ENCODE measurements at places on chromosomes 1 and 21. TPM values are rescaled to one million over a fixed set of nuclear protein-coding genes. Genes with fewer than 3 reads are reported as not detected.

DNA sequence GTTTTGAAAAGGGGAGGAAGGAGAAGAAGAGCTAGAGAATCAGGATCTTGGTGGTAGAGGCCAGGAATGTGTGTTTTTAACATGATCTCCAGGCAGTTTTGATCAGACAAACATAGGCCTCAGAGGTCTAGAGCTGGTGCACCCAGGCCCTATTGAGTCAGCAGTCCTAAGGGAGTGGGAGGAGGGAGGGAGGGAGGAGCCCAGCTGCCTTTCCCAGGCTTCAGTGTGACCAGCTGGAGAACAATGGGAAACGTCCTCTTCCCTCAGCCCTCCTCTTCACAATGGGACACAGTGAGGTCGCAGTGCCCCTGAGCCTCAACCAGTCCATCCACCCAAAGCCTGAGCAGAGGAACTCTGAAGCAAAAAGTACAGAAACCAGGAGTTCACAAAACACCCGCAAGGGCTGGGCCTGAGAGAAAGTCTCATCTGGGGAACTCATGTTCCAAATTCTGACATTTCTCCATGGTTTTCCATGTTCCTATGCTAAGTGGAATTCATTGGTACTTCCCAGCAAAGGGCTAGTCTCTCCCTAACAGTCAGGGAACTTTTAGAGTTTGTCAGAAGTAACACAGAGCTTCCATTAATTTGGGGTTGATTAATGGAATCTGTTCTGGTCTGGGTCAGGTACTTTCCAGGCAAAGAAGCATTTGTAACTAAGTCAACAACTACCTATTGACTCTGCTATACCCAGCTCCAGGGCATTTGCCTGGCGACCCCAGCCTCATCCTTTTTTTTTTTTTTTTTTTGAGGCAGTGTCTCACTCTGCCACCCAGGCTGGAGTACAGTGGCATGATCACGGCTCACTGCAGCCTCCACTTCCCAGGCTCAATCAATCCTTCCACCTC is 37.5 kb downstream of the ELAPOR1 start:
- H3K36me3 ChIP-seq, result no peaks in the 10 kb centered on the region
- no peaks in the 10 kb centered on the region for H3K27me3 ChIP-seq
- DNase-seq, result no peak
- H3K27ac ChIP-seq, result no peak overlapping the region
- peaks cover 2% of the 10 kb centered on the region for H3K4me1 ChIP-seq
- H3K4me3 ChIP-seq, result no peak overlapping the region

- peaks cover 18% of the 10 kb centered on the region for H3K27me3 ChIP-seq
- no peak overlapping the region for H3K4me3 ChIP-seq
- H3K27ac ChIP-seq, result no peak overlapping the region
- DNase-seq, result peak; percentile 36
These were observed 401.2 kb downstream of the MATN1 start for GRCh38 chr1:30321996-30322858.

DNA sequence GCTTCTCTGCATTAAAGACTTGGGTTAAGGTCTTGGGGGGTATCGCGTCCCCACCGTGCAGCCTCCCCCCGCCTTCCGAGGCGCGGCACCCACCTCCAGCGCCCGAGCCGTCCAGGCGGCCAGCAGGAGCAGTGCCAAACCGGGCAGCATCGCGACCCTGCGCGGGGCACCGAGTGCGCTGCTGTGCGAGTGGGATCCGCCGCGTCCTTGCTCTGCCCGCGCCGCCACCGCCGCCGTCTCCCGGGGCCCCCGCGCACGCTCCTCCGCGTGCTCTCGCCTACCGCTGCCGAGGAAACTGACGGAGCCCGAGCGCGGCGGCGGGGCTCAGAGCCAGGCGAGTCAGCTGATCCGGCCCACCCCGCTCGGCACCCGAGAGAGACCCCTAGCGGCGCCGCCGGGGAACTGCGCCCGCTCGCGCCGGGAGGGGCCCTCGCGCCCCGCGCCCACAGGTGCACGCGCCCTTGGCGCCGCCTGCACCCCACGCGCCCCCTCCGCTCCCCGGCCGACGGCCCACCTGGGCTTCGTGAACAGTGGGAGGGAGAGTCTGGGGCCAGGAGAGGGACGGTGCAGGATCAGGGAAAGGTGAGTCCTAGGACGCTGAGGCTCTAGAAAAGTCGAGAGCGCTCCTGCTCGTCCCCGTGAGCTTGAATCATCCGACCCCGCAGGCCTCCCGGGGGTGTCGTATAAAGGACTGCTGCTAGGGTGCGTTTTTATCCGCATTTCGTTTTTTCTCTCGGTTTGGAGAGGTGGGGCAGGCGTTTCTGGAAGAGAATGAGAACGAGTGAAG is at the start of gene APP:
APP (minus strand) TSS at position 300 of the 787 bp plus-strand sequence; CDS start at position 150, 150 bp downstream.
- no peaks in the 10 kb centered on the region for H3K36me3 ChIP-seq
- DNase-seq, result peak; percentile 98

DNA sequence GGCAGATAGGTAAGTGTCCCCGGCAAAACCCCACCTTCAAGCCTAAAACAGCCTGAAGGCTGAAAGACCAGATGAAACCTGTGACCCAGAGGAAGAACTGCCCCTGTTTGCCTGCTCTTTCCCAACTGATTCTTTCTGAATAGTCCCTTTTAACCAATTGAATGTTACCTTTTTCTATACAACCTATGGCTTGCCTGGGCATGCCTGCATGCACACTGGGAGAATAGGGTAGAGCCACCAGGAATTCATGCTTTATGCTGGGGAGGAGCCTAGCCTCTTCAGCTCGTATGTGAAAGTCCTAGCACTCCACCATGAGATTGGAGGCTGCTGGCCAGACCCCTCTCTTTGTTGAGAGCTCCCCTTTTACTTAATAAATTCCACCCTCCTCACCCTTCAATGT is 340.0 kb downstream of the PTBP2 start:
- no peak overlapping the region for H3K4me3 ChIP-seq
- no peak for DNase-seq
- H3K4me1 ChIP-seq, result no peaks in the 10 kb centered on the region
- no peak overlapping the region for H3K27ac ChIP-seq

- H3K27me3 ChIP-seq, result no peaks in the 10 kb centered on the region
- no peak overlapping the region for H3K27ac ChIP-seq
- H3K4me1 ChIP-seq, result peaks cover 7% of the 10 kb centered on the region
- DNase-seq, result no peak
These were observed 24.6 kb upstream of the CLCA4 start for GRCh38 chr1:86522240-86522639.

DNA sequence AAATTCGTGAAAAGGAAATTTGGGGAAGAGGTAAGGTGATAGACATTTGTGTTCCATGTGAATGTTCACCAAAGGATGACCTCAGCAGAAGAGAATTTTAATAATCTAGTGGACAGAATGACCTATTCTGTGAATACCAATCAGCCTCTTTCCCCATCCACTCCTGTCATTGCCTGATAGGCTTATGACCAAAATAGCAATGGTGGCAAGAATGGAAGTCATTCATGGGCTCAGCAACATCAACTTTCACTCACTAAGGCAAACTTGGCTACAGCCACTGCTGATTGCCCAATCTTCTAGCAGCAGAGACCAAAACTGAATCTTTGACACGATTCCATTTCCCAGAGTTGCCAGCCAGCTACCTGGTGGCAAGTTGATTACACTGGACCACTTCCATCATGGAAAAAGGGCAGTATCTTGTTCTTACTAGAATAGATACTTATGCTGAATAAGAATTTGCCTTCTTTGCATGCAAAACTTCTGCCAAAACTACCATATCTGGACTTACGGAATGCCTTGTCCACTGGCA is 348.7 kb upstream of the PBX1 start:
- H3K27ac ChIP-seq, result no peak overlapping the region
- H3K27me3 ChIP-seq, result no peaks in the 10 kb centered on the region
- no peaks in the 10 kb centered on the region for H3K4me1 ChIP-seq
- no peak overlapping the region for H3K4me3 ChIP-seq
- H3K36me3 ChIP-seq, result no peaks in the 10 kb centered on the region
- no peak for DNase-seq

GRCh38 chr1:158008630-158009029 is 15.2 kb downstream of the KIRREL1 start:
- peaks cover 3% of the 10 kb centered on the region for H3K36me3 ChIP-seq
- no peak for DNase-seq
- H3K27me3 ChIP-seq, result no peaks in the 10 kb centered on the region
- peak overlapping the region; percentile 39 for H3K4me3 ChIP-seq
- peaks cover 93% of the 10 kb centered on the region for H3K4me1 ChIP-seq

DNA sequence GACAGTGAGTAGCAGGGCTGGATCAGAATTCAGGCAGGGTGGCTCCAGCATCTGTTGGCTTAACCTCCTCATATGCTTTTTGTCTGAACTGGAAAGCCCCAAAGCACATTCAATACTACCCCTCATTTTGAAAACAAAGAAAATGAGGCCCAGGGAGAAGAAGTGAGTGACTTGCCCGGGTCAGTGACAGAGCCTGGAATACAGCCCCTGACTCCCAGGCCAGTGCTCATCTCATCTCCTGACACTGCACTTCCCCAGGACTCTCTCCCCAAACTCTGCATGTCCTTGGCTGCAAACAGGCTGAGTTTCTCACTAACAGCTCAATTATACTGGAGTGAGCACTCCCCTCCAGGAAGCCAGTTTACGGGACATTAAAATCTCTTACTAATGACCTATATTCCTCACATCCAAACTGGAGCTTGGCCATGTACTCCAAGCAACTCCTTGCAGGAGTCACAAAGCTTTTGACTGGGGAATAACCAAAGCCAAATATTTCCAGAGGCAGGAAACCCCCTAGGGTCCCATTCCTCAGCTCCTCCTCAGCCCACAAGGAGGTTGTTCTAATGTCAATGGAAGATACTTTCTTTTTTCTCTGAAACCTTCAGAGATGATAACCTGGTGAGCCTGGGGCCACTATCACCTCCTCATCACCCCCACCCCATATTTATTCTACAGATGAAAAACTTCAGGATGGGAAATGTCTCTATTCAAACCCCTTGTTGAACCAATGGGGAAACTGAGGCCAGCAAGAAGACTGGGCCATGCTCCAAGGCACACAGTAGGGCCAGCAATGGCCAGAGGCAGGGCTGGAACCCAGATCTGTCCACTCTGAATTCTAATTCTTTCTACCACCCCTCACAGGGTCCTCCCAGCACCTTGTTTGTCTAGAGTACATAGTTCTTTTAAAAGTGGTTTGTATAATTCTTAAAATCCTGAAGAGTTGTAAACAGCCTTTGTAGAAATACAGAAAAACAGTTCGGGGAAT is 127.0 kb downstream of the PLPP3 start:
- H3K27me3 ChIP-seq, result no peaks in the 10 kb centered on the region
- no peak overlapping the region for H3K4me3 ChIP-seq
- H3K36me3 ChIP-seq, result no peaks in the 10 kb centered on the region
- peak overlapping the region; percentile 65 for H3K27ac ChIP-seq

DNA sequence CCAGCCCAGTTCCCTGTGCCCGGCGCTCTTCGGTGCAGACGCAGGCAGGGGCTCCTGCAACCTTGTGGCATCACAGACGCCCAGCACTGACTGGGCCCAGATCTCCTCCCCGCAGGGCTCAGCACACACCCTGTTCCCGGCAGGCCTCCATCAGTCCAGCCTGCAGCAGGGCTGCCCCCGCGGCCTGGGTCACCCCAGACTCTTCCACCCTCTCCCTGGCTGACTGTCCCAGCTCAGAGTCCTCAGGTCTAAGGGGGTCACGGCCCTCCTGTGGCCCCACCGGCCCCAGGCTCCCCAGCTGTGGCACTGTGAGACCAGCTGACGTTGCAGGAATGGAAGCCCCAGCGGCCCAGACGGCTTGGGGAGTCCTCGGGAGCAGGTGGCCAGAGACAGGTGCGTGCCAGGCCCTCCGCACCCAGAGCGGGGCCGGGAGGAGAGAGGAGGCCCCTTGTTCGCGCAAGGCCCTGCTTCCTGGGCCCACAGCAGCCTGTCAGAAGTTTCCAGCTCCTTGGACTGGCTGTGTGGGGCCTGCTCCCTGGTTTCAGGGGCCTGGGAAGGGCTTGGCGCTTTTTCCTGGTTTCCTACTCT is 4.2 kb downstream of the B3GALT6 start:
- H3K4me1 ChIP-seq, result peaks cover 19% of the 10 kb centered on the region
- peaks cover 15% of the 10 kb centered on the region for H3K36me3 ChIP-seq
- H3K27ac ChIP-seq, result no peak overlapping the region
- no peak overlapping the region for H3K4me3 ChIP-seq
- H3K27me3 ChIP-seq, result no peaks in the 10 kb centered on the region
- DNase-seq, result no peak

DNA sequence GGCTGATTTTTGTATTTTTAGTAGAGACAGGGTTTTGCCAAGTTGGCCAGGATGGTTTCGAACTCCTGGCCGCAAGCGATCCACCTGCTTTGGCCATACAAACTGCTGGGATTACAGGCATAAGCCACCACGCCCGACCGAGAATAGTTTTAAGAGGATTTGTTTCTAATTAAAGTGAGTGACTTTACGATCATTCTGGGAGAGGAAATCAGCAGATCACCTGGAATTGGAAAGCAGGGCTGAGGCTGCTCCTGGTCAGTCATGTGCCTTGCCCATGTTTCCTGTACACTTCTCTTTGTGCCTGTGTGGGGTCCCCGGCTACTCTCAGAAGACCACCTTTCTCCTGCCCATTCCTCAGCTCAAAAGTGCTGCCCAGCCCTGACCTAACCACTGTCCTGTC is 33.9 kb downstream of the ZBTB8B start:
- peaks cover 51% of the 10 kb centered on the region for H3K4me1 ChIP-seq
- H3K36me3 ChIP-seq, result no peaks in the 10 kb centered on the region
- no peak for DNase-seq

DNA sequence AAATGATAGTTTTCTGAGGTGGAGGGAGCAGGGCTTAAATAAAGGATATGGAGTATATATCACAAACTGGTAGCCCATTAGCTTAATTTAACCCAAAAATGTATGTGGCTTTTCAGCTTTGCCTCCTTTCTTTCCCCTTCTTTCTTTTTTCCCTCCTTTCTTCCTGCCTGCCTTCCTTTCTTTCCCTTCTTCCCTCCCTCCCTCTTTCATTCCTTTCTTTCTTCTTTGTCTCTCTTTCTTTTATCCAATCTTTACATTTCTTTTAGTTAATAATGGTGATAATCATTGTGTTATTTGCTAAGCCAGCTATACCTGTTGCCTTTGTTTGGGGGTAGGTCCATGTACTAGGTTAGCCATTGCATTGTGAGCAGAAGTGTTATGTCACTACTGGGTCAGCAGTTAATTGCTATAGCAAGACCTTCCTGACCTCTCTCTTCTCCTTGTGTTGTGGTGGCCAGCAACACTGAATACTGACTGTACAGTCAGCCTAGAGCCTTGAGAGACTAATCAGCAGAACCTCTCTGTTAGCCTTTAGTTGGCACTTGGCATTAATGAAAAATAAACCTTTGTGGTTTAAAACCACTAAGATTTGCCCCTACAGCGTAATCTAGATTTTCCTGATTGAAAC is 5.1 kb downstream of the GORAB start:
- peaks cover 1% of the 10 kb centered on the region for H3K4me1 ChIP-seq
- DNase-seq, result no peak
- H3K4me3 ChIP-seq, result no peak overlapping the region
- peaks cover 28% of the 10 kb centered on the region for H3K36me3 ChIP-seq
- H3K27me3 ChIP-seq, result no peaks in the 10 kb centered on the region

ATP6V1G3 gene
- not detected for total RNA-seq

TRPM2 gene
- 0.09 TPM for total RNA-seq

F13B gene
- not detected for total RNA-seq

PEAR1 gene
- total RNA-seq, result 16.1 TPM

CRNN gene
- not detected for total RNA-seq

ANKRD34A gene
- 0.86 TPM for total RNA-seq

NPL gene
- total RNA-seq, result 4.9 TPM

CD101 gene
- 4.1 TPM for total RNA-seq

FCN3 gene
- 0.24 TPM for total RNA-seq

GUCA2A gene
- not detected for total RNA-seq

PPIAL4G gene
- not detected for total RNA-seq

TAS1R1 gene
- total RNA-seq, result not detected

NIBAN1 gene
- 0.45 TPM for total RNA-seq

UBE2U gene
- not detected for total RNA-seq
